ENCODE measurements at places on chromosomes 3 and 15.

- peak; percentile 92 for DNase-seq
These were observed 18.0 kb upstream of the ANKDD1A start for GRCh38 chr15:64893481-64894394.

GRCh38 chr15:77709135-77709886 lies 76.6 kb upstream of the LINGO1 start:
- DNase-seq = no peak

GRCh38 chr3:182198345-182198744 lies 486.6 kb downstream of the SOX2 start:
- no peak for DNase-seq

DNA sequence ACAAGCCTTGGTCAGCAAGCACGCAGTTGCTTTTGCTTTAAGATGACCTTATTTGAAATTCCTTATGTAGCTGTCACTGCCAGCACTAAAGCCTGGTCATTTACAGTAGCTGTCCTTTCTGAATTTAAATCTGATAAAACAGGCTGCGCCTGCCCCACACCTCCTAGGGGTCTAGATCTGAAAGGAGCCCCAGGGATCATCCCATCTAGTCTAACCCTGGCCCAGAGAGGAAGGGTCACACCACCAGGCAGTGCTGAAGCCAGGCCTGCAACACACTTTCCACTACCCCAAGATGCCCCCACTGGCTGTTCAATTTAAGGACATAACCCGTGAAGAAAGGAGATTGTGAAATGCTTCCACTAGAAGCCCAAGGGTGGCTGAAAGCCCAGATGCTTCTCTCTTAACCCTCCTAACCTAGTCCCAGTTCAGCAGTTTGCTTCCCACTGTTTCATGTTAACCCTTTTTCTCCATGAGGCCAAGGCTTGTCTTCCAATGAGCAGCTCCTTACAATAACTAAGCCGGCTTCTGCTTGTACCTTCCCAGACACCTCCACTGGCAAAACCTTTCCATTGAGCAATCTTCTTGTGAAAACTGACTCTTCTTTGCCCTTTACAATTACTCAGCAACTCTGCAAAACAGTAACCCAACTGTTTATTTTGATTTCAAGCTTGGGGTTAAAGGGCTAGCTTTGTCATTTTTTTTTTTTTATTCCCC lies 198.9 kb upstream of the LPP start:
- no peak for DNase-seq

- DNase-seq = no peak
These were observed 163.7 kb upstream of the TP63 start for GRCh38 chr3:189467451-189467850.

DNA sequence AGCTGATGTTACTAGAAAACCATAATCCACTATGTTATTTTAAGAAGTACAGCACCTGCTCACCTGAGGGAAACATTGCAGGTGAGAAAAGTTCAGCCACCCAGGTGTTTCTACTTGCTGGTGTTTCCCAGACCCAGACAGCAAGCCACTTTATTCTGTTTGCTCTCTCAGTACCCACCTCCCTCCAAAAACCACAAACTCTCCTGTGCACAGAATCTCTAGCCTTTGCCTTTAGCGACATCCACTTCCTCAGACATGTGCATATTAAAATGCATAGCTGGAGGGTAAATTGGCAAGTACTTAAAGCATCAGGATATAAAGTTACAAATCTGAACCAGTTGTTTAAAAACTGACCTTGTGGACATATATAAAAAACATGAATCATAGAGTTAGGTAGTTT lies 36.7 kb downstream of the VGLL3 start:
- no peak for DNase-seq

GRCh38 chr3:48437812-48438211 lies 2.1 kb downstream of the CCDC51 start:
- DNase-seq = no peak

- no peak for DNase-seq
These were observed 7.1 kb downstream of the P4HTM start for GRCh38 chr3:48997102-48997635.

- no peak for DNase-seq
These were observed 96.3 kb upstream of the ROBO1 start for GRCh38 chr3:79864077-79864476.

- no peak for DNase-seq
These were observed 34.0 kb upstream of the CCDC174 start for GRCh38 chr3:14617508-14618023.

DNA sequence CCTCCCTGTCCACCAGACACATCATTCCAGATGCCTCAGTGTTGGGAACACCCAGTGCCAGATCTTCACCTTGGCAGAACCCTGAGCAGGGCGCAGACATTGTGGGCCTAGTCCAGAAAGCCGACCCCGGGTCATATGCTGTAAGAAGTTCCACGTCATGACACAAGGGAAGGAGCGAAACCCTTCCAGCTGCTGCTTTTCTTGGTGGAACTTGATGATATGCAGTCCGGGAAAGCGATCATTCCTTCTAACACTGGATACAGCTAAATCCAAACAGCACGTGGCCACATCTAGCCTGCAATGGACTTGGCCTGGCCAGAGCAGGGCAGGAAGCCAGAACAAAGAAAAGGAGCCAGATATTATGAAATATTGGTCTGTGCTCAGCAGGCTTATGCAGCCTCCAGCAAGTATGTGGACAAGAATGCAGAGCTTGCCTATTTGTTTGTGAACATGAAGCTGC lies 22.0 kb downstream of the GASK1A start:
- DNase-seq = no peak

DNA sequence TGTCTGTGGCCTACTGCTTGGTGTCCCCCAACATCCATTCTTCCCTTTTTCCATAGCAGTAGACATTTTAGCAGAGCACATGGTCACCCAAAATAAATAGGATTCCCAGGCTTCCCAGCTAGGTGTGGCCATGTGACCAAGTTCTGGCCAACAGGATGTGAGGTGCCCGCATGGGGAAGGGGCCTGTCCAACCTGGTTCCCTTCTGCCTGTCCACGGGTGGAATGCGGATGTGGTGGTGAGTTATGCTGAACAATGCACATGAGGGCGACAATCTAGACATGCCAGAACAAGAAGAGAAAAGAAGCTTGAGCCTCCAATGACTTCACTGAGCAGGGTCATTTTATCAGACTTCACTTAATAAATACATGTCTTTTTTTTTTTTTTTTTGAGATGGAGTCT lies 77.6 kb upstream of the DLG1 start:
- no peak for DNase-seq

GRCh38 chr3:149319750-149320149 lies 13.7 kb downstream of the TM4SF18 start:
- no peak for DNase-seq

DNA sequence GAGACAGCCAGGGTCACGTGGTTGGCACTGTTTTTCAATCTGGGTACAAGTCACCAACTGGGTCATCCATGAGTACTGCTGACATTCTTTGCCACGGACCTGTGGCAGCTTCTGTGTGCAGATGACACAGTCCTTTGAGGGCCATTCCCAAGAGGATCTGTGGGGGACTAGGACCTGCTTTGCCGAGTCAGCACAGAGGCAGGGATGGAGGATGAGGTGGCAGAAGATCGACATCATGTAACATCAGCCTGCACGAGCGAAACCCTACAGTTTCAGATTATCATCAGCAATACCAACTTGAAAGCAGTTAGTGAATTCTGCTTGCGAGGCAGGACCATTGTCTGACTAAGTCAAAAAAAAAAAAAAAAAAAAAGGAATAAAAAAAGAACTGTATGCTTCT lies 227.7 kb downstream of the FOXP1 start:
- DNase-seq = no peak

- no peak for DNase-seq
These were observed 16.8 kb upstream of the ATP1B3 start for GRCh38 chr3:141859651-141860050.

DNA sequence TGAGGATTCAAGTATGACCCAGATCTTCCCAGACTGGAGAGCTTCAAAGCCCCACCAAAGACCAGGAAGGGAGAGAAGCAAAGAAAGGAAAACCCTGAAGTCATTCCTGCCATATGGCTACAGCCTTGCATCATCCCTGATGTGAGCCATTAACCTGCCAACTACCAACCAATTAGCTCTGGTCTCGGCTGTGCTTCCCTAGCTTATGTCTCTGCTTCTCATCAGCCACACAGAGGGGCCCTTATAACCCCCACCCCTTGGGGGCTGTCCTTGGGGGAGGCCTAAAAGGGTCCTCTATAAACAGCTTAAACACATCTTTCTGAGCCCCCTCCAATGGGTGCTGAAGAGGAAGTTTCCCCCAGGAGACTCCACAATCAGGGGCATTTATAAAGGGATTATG lies 52.8 kb downstream of the NOX5 start:
- no peak for DNase-seq

DNA sequence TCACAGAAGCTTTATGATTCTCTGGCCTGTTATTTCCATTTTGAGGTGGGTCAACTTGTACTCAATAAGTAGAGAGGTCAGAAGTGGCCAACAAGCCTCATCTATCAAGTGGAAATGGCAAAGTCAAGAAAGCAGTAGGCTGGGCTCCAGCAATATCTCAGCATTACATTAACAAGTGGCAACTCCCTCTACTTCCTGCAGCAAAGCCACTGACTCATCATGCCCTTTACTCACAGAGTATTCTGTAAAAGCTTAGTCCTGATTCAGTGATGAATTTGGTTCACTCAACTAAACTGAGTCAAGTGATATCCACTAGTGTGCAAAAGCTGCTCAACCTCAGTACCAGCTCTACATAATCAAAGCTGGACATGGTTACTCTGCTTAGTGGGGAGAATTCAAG lies 954.6 kb downstream of the EPHA3 start:
- no peak for DNase-seq

DNA sequence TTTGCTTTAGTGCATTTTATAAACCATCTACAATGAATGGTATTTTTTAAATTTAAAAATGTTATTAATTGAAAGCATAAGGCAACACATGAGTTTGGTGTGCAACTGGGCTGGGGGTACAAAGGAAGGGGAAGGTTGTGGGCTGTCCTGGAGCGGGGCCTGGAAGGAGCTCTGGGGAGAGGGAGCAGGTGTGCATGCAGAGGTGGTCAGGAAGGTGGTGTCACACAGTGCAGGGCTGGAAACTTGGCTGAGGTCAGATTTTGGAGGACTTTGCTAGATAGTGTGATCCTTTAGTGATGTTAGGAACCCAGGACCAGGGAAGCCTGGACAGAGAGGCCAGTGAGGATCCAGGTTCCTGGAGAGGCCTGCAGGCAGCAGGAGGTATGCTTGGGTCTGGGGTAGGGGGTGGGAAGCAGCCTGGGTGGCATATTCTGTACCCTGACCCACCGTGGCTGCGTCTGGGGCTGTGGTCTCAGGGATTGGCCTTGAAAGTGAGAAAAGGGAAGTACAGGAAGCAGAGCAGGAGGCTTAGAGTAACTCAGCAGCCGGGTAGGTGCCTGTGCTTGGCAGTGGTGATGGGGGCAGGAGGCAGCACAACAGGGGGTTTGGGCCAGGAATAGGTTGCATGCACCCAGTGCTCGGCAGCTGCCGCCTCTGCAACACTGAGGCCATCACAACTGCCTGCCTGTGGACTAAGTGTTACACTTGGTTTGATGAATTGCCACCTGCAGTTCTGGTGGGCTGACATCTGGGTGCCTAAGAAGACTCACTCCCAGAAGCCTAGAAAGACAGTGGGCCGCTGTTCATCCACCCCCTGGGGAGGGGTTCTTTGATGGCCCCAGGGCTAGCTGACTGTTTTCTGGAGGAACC lies 33.0 kb downstream of the KY start:
- DNase-seq = no peak

GRCh38 chr3:30719536-30719935 lies 113.1 kb downstream of the TGFBR2 start:
- no peak for DNase-seq

- no peak for DNase-seq
These were observed 168.0 kb upstream of the MLF1 start for GRCh38 chr3:158403013-158403412.

DNA sequence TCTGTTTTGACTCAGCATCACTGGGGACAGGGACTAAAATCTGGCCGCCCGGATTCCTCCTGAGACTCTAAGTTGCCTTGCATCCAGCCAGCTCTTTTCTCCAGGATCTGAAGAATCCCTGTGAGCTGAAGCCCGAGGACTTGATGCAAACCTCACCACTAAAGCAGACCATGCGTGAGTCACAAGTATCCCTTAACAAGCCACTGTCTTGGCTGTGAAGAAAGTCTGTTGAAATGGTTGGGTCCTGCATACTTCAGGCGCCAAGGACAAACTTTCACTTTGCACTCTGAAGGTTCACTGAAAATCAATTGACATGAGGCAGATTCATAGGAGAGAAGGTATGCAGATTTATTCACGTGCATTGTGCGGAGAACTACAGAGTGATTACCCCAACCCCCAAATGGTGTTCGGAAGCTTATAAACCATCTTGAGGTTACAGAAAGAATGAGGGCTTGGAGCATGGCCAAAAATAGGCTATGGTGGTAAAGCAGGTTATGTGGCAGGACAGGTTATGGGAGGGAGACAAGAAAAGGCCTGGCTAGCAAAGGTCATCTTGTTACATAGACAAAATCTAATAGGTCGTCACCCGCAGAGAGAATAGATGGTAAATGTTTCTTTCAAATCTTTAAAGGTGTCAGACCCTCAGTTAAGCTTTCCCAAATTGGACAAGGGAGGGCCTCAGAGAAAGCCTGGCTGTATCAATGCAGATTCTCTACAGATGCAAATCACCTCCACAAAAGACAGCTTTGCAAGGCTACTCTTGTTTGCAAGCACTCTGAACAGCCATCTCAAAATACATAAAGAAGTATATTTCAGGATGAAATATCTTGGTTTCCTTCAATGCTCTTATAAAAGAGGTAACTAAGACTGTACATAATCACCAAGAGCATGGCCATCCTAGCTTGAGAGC lies 126.3 kb upstream of the PLAAT1 start:
- no peak for DNase-seq

GRCh38 chr15:48119277-48119676 lies 1.5 kb upstream of the SLC24A5 start:
- DNase-seq = no peak

DNA sequence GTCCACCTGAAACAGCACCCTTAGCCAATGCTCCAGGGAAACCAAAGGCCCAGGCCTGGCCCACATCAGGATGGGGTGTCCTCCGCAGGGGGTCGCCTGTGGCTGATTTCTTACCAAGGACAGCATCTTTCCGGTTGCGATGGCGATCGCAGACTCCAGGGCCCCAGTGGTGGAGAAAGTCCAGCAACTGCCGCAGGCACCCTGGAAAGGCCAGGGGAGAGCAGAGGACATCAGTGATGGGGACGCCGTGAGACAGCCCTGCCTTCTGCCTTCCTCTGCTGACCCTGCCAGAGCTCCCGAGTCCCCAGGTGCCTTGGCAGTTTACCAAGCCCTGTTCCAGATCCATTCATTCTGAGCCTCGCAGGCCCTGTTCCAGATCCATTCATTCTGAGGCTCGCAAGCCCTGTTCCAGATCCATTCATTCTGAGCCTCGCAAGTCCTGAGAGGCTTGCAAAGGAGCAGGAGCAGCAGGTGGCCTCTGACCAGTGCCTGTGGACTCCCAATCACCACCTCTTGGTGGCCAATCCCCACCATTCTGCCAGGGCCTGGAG lies 12.5 kb downstream of the CTSH start:
- DNase-seq = no peak

DNA sequence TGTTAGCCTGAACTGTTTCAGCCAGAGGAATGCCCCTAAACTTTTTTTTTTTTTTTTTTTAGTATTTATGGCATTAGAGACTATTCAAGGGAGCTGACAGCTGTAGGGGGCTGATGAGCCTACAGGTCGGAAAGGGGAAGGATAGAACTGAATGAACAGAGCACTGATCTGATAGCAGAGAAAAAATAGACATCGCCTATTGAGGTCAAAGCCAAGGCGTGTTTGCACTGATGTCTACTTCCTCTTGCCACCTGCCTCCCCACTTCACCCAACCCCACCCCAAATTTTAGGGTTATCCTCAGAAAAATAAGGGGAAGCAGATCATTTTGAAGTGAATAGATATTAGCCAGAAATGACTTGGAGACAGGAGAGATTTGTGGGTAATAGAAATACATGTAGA lies 3.0 kb upstream of the ZMAT3 start:
- no peak for DNase-seq

GRCh38 chr3:72728329-72728889 lies 119.8 kb downstream of the SHQ1 start:
- no peak for DNase-seq
